ENCODE measurements at places on chromosomes 7 and 10.

DNA sequence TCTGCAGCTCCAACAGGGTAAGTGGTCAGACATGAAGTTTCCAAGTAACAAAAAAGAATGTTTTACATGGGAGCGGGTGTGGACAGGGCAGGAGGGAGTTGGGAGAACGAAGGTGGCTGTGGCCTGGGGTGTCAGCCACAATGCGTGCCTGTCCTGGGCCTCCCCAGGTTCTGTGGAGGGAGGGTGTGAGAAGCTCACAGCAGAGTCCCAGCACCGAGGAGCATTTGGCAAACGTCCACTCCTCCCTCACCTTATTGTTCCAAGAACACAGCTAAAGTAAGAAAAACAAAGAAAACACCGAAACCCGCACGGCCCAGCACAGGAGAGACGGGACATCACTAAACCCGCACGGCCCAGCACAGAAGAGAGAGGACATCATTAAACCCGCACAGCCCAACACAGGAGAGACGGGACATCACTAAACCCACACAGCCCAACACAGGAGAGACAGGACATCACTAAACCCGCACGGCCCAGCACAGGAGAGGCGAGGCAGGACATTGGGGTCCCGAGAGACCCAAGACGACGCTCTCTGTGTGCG lies 226.4 kb downstream of the MAD1L1 start:
- no peak for DNase-seq

GRCh38 chr10:107442035-107442505 lies 277.6 kb upstream of the SORCS1 start:
- no peak for DNase-seq

DNA sequence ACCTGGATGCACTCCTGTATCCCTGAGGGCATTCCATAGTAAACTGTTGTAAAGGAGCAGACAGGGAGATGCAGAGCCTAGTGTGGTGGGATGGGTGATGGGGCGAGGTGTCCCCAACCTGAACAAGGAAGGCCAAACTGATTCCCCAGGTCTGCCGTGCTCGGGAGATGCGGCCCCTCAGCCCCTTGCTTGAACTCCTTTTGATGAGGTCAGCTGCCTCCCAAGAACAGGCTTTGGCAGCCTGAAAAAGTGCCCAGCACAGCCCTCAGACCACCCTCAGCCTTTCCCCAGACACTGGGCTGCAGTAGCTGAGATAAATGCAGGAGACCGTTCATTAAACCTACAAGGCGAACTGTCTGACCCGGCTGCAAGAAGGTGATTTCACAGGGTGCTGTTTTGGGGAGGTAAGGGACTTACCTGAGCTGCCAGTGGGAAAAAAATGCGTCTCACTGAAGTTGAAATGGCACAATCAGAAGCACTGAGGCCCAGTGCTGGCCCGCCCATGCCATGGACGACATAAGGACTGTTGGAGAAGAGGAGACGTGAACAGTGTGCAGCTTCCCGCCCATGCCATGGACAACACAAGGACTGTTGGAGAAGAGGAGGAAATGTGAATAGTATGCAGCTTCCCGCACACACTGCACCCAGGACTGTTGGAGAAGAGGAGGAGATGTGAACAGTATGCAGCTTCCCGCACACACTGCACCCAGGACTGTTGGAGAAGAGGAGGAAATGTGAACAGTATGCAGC lies 148.4 kb upstream of the FAM20C start:
- DNase-seq: no peak

DNA sequence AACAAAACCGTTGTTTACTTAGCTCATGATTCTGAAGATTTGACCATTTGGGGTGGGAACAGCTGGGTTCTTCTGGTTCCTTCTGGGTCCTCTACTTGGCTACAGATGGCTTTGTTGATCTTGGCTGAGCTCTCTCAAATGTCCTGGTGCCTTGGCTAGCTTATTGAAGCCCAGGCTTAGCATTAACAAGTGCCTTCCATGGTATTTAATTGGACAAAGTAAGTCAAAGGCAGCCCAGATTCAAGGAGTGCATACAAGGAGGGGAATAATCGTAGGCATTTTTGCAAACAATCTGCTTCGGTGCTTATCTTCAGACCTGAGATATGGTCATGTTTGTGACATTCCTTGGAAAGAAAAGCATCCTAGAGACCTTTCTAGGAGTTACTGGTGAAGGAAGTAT lies 81.4 kb downstream of the ADCYAP1R1 start:
- no peak for DNase-seq

DNA sequence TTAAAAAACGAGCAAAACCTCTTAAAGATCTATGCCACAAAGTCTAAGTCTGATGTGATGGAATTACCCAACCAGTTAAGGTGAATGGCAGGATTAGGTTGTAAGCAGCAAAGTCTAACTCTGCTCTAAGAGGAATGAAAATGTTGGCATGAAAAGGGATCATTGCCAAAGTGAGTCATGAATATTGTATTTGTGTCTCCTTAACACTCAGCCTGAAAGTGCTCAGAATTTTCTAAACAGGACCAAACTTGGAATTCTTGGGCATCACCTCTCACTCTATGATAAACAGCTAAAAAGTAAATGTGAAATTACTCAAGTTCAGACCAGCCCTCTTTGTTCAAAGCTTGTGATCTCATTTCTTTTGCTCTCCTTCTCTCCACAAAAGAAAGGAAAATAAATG lies 27.0 kb downstream of the PPP1R3A start:
- DNase-seq: no peak

GRCh38 chr10:52249850-52250395 lies 64.2 kb upstream of the DKK1 start:
- no peak for DNase-seq

- no peak for DNase-seq
Observed at GRCh38 chr10:35711615-35712411, 69.7 kb upstream of the FZD8 start.

DNA sequence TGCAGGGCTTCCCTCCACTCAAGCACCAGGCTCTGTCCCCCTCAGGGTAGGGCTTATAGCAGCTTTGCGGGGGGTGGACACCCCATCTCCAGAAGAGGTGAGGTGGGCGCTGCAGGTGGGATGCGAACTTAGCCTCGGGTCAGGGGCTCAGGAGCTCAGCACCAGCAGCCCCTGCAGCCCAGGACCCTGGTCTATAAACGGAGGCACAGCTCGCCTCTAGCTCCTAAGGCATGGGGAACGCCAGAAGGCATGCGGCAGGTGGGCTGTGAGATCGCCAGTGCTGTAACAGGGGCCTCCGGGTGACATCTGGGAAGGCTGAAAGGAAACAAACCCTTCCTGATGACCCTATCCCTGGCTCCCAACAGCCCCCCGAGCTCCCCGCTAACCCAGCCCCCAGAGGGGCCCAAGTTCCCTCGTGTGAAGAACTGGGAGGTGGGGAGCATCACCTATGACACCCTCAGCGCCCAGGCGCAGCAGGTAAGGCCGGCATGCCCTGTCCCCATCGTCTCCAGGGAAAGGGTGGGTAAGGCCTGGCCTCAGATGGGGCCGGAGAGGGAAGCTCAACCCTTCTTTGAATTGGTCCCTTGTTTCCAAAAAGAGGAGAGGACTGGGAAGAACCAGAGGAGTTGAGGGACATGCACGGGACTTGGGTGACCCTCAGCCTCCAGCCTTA lies 4.2 kb downstream of the NOS3 start:
- no peak for DNase-seq

DNA sequence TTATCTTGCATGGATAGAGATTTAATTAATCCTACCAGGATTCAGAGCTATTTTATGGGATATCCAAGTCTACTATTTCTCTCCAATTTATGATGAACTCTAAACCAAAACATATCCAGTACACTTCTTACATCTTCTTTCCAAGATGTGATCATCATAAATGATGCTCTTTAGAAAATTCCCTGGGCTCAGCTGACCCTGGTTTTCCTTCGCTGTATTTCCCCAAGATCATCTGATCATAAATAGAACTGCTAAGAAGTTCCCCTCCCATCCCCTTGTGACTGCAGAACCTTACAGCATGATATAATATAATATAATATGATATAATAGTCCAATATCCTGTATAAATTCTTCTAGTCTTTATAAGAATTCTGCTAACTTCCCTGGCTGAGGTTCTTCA lies 114.6 kb upstream of the LYZL2 start:
- no peak for DNase-seq

DNA sequence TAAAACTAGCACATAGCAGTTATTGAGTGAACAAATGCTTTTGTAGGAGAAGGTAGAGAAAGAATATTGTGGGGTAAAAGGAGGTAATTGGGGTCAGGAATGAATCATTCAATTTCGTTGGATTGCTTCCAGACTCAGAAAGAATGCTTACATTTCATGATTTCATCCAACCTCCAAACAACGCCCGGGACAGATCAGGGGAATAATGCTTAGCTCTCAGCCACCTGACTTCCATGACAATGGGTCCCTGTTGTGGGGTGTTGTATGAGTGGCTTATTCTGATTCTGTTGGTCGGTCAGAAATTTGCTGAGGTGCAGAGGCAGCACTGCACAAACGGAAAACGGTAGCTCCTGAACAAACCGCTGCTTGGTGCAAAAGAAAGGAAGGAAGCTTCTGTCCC lies 24.0 kb upstream of the INPP5F start:
- DNase-seq: no peak

GRCh38 chr7:42210779-42211178 lies 26.2 kb downstream of the GLI3 start:
- no peak for DNase-seq

GRCh38 chr10:122373108-122373507 lies 1.4 kb upstream of the PLEKHA1 start:
- no peak for DNase-seq

- no peak for DNase-seq
Observed at GRCh38 chr7:137977173-137977572, 24.7 kb downstream of the CREB3L2 start.

GRCh38 chr10:124025152-124025551 lies 68.2 kb downstream of the CHST15 start:
- no peak for DNase-seq

DNA sequence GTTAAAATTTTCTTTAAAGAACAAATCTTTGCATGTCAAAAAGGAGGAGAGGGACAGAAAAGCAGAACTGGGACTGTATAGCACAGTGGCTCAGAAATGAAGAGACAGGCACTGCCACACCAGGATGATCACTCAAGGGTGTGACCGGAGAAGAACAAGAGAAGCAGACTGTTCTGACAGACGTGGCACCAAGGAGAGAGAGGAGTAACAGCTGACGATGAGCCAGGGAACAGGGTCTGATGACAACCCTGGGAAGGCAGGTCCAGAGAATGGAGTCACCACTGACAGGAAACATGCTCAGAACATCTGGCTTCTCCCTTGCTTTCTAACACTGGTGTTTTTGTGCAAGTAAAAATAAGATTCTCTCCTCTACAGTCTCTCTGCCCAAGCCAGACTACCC lies 14.6 kb upstream of the VAX1 start:
- no peak for DNase-seq

DNA sequence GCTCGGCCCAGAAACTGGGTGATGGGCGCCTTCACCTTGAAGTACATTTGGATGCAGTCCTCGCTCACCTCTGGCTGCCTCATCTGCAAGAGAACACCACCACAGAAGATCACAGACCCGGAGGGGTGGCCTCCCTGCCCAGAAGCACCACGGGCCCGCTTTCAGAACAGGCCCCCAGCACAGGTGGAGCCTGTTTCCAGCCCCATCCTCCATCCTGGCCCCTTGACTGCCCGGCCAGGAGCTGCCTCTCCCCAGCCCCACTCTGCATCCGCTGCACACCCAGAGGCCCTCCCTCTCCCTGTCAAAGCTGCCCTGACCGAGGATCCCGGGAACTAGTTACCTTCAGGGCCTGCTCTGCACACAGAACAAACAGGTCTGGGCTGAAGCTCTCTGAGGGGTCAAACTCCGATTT lies 724 bp downstream of the CFAP46 start:
- DNase-seq: no peak

DNA sequence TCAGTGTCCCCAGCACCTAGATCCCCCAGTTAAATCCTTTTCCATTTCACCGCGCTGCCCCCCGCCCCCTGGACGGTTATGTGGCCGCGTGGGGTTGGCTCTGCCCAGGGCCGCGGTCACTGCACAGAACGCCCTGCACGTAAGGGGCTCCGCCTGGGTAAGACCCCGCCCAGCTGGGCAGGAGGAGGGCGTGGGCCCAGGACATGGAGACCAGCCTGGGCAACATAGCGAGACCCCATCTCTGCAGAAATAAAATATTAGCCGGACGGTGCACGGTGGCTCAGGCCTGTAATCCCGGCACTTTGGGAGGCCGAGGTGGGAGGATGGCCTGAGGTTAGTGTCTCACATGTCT lies 650 bp upstream of the ZFAND2A start:
- no peak for DNase-seq

DNA sequence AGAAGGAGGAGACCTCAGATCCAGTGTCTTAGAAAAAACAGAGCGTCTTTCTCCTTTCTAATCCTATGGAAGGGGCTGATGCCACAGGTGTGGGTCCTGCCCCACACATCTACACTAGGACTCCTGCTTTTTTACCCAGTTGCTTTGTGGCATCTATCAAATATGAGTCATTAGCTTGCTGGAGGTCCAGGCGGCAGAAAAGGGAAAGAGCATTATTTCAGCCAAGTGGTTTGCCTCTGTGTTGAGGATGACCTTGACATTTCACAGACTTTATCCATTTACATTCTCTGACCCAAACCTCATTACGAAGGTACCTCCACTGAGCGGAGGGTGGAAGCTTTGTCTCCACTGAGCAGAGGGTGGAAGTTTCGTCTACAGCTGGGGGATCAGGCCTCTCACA lies 308.4 kb upstream of the KLF6 start:
- DNase-seq: no peak

DNA sequence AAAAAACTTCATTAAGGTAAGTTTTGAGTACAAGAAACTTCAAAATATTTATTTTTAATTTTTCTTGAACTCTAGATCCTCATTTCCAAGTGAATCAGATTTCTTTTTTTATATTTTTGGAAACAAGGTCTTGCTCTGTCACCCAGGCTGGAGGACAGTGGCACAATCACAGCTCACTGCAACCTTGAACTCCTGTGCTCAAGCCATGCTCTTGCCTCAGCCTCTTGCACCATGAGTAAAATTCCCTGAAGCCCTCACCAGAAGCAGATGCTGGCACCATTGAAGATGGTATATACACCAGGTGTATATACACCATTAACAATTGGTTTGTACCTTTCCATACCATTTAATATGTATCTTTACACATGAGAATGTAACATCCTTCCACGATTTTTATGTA lies 45.1 kb upstream of the ODAD2 start:
- DNase-seq: no peak

- no peak for DNase-seq
Observed at GRCh38 chr7:29888006-29888405, 81.7 kb downstream of the WIPF3 start.

GRCh38 chr7:103051519-103051918 lies 23.1 kb downstream of the FBXL13 start:
- no peak for DNase-seq

DNA sequence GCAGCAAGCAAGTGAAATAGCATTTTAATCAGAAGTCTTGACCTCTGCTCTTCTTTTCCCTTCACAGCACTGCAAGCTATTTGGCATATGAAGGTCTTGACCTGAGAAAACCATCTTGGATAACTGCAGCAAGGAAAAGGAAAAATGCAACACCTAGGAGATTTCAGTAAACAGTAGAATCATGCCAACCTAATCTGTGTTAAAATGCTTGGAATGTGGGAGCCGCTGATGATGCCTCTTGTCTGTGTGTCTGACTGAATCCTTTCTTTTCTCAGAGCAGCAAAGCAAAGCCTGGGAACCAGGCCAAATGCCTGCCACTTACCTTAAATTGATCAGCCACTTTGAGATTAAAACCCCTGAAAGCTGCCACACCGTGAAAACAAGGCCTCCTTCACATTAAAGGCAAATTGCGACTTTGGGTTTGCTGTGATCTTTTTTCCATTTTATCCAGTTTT lies 80.4 kb upstream of the CDK6 start:
- DNase-seq: no peak

All from GM12864 (cell line).